ENCODE measurements at places on chromosomes 12 and 14.
A peak's percentile ranks its signal among the peaks of the same experiment; 100 is the strongest.

- no peak for DNase-seq
Measured at GRCh38 chr12:94819011-94819410, 168.7 kb upstream of the TMCC3 start.

DNA sequence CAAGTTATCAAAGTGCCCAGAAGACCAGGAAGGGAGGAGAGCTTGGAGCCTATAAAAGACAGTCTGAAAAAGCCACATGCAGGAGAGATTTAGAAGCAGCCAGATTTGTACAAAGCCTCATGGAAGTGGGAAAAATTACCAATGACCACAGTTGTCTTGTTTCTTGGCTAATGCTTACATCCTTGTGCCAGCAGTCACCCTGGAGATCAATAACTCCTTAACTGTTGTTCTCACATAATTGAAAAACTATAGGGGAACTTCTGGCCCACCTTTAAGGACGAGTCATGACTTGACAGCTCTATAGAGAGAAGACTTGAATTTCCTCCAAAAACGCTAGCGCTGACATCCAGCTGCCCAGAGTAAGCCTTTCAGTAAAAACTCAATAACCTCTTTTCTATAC, 313.1 kb downstream of the GALC start:
- no peak for DNase-seq

DNA sequence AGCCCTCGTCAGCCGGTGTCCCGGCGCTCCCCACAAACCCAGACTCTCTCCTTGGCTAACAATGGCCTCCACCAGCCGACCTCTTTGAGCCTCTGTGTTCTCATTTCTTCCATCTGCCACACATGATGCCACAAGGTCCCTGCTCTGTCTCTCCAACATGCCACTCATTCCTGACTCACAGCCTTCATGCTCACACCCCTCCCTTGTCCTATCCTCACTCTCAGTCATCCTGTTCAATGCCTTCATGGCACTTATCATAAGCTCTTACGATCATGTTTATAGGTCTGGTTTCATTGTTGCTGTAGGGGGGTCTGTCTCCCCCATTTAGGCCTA, 9.6 kb upstream of the SERPINA11 start:
- no peak for DNase-seq

- DNase-seq, result no peak
Measured at GRCh38 chr12:53518381-53518780, 11.1 kb upstream of the NPFF start.

DNA sequence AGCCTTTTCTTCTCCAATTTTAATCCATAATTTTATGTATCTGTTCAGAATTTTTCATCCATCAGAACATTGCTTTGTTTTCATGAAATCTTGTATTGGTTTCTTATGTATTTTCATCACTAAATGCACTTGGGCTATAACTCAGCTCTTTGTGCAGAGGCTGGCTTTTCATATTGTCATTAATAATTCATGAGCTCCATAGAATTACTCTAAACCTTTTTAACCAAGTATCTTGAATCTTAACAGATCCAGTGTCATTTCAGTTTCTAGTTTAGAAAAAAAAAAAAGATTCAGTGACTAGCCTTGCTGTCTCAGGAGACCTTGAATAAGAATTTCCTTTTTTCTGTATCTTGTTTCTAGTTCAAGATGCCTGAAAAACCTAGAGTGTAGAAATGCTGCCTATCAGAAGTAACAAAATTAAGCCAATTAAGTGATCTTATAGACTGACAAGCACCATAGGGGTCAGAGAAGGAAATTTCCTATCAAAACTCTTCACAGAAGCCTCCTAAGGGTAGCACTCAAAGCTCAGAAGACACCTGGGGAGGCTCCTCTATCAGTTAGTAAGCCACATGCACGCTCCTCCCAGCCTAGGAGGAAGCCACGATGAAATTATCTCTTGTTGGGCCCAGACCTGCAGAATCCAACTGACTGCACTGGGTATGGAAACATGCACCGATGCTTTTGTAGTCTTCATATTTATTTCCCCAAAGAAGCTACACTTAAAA, 163.4 kb downstream of the KICS2 start:
- DNase-seq, result no peak

DNA sequence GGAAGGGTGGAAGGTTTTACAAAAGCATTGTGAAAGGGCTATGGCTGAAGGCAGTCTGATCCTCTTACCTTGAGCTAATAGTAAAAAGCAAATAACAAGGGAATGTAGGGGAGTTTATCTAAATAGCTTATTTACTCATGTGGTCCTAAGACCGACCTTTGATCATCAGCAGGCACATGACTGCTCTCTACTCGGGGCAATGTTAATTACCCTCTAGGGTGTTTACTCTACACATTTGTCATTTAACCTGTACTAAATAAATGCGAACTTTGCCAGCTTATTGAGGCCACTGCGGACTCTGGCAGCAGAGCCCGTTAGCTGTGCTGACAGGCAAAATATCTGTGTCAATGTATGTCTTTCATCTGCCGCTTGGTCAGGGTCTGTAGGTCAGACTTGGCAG, 768.3 kb upstream of the ATXN7L3B start:
- no peak for DNase-seq

- no peak for DNase-seq
Measured at GRCh38 chr12:26304273-26304672, 108.9 kb downstream of the SSPN start.

- no peak for DNase-seq
Measured at GRCh38 chr14:63288853-63289252, 29.9 kb downstream of the GPHB5 start.

DNA sequence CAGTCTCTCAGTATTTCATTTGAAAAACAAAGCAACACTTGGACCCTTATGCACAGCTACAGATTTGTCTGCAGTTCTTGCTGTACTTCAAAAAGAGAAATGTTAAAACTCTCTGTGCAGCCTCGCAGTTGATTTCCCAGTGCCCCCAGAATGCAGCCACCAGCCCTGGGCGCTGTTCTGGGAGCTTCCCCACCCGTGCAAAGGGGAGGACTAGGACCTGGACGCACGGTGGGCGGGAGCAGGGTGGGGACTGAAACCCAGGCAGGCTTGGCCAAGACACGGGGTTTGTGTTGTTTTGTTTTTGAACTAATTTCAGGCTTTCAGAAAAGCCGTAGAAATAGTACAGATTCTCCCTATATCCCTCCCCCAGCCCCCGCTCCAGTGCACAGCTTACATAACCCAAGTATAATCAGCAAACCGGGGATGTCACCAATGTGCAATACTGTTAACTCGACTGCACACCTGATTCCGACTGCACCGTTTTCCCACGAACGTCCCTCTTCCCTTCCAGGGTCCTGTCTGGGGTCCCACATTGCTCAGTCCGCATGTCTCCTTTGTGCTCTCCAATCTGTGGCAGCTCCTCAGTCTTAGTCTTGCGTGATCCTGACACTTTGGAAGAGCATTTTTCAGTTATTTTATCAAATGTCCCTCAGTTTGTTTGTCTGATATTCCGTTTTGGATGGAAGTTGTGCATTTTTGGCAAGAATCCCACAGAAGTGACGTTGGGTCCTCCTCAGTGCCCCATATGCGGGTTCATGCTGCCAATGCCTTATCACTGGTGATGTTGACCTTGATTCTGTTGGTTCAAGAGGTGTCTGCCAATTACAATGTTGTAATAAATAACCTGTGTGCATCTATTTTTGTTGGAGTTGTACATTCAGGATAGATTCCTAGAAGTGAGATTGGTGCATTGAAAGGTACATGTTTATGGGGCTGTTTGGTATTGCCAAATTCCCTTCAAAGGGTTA, 95.9 kb downstream of the SETD3 start:
- DNase-seq, result no peak

- DNase-seq, result no peak
Measured at GRCh38 chr14:72451054-72451972, 442.6 kb downstream of the DPF3 start.

GRCh38 chr12:28180786-28181185, 9.5 kb upstream of the CCDC91 start:
- DNase-seq, result no peak

DNA sequence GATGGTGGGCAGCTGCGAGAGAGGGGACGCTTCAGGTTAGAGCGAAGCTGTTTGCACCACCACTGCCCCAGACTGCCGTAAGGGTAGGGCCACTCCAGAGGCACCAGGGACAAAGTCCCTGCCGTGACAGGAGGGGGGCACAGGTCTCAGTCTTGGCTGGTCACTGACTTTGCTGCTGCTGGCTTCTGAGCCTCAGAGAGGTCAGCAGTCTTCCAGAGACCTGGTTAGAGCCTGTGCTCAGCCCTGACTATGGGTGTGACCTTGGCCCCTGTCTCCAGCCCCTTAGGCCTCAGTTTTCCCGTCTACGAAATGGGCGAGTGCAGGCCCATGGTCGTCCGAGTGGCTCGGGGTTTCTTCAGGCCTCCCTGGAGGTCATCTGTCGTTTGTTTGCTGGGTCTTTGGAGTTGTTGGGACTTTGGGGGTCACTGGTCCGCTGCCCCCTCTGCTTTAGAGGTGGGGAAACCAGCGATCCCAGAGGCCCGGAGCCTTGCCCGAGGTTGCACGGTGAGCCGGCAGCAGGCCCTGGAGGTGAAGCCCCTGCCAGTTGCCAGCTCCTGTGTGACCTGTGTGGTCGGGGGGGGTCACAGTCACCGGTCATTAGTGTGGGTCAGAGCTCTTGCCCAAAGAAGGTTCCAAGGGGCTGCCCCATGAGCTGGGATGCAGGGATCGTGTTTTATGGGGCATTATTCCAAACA, 15.3 kb downstream of the MEG3 start:
- no peak for DNase-seq

DNA sequence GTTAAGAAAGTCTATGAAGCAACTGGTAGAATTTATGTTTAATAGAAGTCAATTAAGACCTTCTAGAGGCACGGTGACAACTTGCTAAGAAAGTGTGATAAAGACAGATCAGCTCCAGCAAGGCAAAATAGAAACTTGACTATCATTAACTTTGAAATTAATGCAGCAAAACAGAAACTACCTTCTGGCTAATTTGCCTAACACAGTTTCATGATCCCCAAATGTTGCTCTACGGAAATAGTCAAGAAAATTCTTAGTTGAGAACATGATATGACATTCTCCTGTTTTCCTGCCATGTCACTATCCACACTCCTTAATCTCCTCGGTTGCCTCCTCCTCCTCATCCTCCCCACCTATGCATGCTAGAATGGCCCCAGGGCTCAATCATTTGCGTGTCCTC, 4.2 kb downstream of the DENND5B start:
- DNase-seq, result no peak

- DNase-seq, result no peak
Measured at GRCh38 chr14:50318031-50318626, 6.0 kb downstream of the DMAC2L start.

DNA sequence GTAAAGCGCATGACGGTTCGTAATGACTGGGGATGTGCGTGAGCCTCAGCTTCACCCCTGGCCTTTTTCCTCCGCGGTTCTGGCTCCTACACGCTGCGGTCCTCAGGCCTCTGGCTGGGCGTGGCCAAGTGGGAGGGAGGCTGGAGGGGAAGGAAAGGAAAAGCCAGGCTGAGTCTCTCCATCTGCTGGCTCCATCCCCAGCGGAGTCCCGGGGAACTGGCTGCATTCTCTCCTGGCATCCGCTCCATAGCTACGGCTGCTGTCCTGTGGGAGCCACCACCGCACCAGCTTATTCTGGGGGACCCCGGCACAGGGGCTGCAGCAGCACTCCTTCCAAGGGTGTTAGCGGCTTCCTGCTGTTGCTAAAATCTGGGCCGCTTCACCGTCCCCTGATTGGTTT, 68.2 kb upstream of the SLC24A4 start:
- peak; percentile 8 for DNase-seq

DNA sequence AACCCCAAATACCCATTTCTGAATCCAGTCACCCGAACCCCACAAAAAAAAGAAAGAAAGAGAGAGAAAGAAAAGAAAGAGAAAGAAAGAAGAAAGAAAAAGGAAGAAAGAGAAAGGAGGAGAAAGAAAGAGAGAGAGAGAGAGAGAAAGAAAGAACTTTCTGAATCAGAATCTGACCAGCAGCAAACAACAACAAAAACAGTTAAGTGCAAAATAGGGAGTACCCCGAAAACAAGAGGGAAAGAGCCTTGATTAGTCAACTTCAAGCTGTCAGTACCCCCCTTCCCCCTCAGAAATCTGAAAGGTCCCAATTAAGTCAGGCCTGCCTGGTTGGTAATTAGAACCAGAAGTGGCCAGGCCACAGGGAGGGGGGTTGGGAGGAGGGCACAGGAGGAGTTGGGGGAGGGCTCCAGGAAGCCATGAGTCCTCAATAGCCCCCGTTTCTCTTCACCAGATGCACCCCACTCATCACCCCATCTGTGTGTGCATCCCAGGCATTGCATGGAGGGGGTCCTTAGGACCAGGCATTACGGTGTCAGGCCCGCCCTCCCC, 9.8 kb downstream of the RARG start:
- DNase-seq, result no peak

- no peak for DNase-seq
Measured at GRCh38 chr12:108649669-108650068, 16.0 kb upstream of the SELPLG start.

- DNase-seq, result no peak
Measured at GRCh38 chr14:61603736-61604135, 91.6 kb upstream of the HIF1A start.

- DNase-seq, result no peak
Measured at GRCh38 chr14:70254476-70254961, 65.8 kb upstream of the SLC8A3 start.

GRCh38 chr14:51094282-51094821, 553 bp downstream of the TRIM9 start:
- no peak for DNase-seq

- no peak for DNase-seq
Measured at GRCh38 chr12:106084014-106084671, 54.6 kb downstream of the NUAK1 start.

DNA sequence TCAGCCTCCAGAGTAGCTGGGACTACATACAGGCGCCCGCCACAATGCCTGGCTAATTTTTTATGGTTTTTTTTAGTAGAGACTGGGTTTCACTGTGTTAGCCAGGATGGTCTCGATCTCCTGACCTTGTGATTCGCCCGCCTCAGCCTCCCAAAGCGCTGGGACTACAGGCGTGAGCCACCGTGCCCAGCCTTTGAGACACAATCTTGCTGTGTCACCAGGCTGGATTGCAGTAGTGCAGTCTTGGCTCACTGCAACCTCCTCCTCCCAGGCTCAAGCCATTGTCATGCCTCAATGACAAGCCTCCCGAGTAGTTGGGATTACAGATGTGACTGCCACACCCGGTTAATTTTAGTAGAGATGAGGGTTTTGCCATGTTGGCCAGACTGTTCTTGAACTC, 21.3 kb upstream of the STRN3 start:
- no peak for DNase-seq

GRCh38 chr12:100173111-100173510, 27.5 kb upstream of the ACTR6 start:
- DNase-seq, result no peak

- DNase-seq, result no peak
Measured at GRCh38 chr14:105665951-105666277, 139.5 kb downstream of the TMEM121 start.

GRCh38 chr12:114165921-114166320, 199.8 kb upstream of the RBM19 start:
- DNase-seq, result no peak
